ENCODE measurements at places on chromosomes 6 and 20. TPM values are rescaled to one million over a fixed set of nuclear protein-coding genes. Genes with fewer than 3 reads are reported as not detected.

The FABP7 gene
- total RNA-seq, result not detected

DNA sequence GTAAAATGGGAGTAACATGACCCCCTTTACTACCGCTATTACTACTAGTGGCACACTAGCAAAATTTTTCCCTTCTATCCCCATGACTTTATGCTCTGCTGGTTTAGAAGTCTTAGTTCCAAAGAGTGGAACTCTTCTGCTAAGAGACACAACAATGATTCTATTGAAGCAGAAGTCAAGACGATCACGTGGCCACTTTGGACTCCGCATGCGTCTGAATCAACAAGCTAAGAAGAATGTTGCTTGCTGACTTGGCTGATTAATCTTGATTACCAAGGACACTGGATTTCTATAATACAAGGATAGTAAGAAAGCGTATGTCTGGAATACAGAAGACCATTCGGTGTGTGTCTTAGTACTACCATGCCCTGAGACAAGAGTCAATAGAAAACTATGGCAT lies 244.7 kb upstream of the BTBD3 start:
- DNase-seq, result no peak

GRCh38 chr20:57612436-57612835 lies 7.8 kb downstream of the ZBP1 start:
- DNase-seq, result no peak

The OR2B6 gene
- total RNA-seq, result not detected

The SLC44A4 gene
- 10.5 TPM for total RNA-seq

DNA sequence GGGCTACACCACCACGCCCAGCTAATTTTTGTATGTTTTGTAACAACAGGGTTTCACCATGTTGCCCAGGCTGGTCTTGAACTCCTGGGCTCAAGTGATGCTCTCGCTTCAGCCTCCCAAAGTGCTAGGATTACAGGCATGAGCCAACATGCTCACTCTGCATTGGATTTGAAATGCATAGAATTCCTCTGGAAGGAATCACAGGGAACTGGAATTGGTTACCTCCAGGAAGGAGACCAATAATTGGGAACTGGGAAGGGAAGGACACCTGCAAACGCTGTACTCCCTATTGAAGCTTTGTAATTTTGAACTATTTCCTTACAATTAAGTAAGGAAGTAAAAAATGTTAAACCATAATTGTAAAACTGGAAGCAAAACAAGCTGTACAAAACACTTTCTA lies 12.3 kb upstream of the TP53INP2 start:
- DNase-seq, result peak; percentile 50

GRCh38 chr6:118644007-118644406 lies 7.4 kb downstream of the CEP85L start:
- DNase-seq, result no peak

GRCh38 chr6:137926207-137926731 lies 59.2 kb downstream of the TNFAIP3 start:
- DNase-seq, result peak; percentile 92

The FAM162B gene
- total RNA-seq, result not detected

GRCh38 chr6:30840084-30840934 lies 44.0 kb upstream of the DDR1 start:
- DNase-seq, result no peak

The METTL24 gene
- total RNA-seq, result not detected

- no peak for DNase-seq
Observed at GRCh38 chr6:15689586-15690482, 27.0 kb upstream of the DTNBP1 start.

The TGM3 gene
- total RNA-seq, result 11.8 TPM

DNA sequence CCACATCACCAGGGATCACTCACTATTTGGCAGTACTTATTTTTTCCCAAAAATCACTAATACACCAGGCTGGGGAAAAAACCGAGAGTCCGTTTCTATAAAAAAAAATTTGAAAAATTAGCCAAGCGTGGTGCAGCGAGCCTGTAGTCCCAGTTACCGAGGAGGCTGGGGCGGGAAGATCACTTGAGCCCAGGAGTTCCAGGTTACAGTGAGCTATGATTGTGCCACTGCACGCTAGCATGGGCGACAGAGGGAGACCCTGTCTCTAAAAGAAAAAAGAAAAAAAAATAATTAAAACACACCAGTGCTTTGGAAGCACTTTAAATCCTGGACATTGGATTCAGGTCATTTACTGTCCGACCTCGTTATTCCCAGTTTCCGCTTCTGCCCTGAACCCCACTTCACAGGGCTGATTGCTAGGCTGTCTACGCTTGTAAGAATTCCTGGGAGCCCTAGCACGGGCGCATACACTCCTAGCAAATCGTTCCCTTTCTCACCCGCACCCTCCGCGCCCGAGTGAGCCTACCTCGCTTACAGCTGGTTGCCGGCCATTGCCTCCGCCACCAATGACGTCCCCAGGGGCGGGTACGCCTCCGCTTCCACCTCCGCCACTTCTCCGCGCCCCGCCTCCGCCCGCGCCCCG lies at the start of gene TPMT:
Gene TPMT, minus strand, starts transcription at position 571 of the 643 bp plus-strand sequence. CDS start 5,950 bp downstream, outside the sequence.
- peak; percentile 71 for DNase-seq

- DNase-seq, result no peak
Observed at GRCh38 chr6:141403103-141403502, 729.6 kb upstream of the GJE1 start.

- no peak for DNase-seq
Observed at GRCh38 chr20:59705651-59706399, 101.5 kb downstream of the PHACTR3 start.

The TINAG gene
- total RNA-seq, result not detected

DNA sequence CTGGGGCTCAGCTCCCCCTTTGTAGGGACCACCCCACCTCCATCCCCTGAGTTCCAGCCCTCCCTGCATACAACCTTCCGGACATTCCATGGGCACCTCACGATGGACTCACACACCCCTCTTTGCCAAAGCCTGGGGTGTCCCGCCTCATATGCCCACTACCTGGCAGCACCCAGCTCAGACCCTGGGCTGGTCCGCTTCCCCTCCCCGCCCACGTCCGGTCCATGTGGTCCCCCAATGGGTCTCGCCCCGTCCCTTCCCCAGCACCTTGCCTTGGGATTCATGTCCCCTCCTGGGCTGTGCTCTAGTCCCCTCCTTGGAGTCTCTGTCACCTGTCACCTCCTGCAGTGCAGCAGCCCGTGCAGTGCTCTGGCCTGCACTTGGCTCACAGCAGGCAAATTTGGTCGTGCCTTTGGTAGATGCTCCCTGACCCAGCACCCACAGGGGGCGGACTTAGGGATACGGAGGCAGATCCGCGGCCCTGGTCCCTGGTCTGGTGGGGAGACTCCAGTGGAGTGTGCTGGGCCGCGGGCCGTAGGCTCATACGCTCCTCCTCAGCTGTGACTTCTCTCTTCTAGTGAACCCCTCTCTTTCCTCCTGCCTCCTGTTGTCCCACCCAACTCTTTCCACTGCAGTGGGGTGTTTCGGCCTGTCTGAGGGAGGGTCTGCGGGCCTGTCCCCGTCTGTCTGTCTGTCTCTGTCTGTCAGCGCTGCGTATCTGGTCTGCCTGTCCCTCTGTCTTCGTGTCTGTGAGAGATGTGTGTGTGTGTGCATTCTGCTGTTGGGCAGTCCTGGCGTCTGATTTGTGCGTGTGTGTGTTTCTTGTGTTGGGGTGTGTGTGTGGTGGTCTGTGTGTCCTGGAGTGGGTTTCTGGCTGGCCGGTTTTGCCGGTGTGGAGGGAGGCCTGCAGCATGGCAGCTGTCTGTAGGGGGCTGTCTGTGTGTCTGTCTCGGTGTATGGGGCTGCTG lies 69.5 kb downstream of the SRC start:
- no peak for DNase-seq

The TREML1 gene
- not detected for total RNA-seq

DNA sequence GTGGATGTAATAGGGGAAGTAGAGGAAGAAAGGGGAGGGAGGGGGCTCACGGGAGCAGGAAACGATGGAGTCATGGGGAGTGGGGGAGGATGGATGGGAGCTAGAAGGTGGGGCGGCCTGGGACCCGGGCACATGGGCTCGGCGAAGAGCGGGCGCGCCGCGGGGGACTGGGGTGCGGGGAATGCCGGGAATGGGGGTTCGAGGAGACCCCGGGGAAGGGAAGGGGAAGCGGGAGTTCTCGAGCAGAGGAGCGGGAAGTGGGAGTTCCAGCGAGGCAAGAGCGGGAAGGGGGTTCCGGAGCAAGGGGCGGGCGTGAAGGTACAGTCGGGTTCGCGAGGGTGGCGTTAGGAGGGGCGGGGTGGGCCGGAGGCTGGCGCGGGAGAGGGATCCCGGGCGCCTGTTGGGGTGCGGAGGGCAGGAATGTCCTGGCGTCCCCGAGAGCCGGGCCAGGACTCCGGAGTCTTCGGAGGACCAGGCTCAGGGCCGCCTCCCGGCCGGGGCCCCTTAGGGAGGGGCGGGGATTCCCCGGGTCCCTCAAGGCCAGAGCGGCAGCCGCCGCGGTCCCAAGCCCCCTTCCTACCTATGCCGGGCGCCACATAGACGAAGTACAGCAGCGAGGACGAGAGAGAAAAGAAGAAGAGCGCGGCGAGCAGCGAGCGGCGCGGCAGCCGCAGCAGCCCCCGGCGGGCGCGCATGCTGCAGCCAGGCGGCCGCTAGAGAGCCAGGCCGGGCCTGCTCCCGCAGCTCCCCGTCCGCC lies 504 bp downstream of the B4GALT5 start:
- no peak for DNase-seq

DNA sequence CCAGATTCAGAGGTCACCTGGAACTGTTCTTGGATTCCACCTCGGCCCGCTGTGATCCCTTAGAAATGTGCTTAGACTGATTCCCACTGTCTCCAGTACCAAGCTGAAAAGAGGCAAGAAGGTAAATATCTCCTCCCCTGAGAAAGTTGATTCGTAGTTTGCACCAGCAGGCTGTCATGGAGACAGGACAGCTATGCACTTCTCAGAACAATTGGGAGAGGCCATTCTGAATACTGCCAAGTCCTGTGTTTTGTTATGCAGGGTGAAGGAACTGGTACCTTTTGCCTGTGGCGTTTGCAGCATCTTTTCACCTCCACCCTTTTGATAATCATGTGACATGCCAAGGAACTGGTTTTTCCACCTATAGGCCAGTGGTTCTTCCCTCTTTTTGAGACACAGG lies 58.2 kb upstream of the RNGTT start:
- peak; percentile 53 for DNase-seq

The ANKRD66 gene
- not detected for total RNA-seq

The HLA-DPB1 gene
- not detected for total RNA-seq

DNA sequence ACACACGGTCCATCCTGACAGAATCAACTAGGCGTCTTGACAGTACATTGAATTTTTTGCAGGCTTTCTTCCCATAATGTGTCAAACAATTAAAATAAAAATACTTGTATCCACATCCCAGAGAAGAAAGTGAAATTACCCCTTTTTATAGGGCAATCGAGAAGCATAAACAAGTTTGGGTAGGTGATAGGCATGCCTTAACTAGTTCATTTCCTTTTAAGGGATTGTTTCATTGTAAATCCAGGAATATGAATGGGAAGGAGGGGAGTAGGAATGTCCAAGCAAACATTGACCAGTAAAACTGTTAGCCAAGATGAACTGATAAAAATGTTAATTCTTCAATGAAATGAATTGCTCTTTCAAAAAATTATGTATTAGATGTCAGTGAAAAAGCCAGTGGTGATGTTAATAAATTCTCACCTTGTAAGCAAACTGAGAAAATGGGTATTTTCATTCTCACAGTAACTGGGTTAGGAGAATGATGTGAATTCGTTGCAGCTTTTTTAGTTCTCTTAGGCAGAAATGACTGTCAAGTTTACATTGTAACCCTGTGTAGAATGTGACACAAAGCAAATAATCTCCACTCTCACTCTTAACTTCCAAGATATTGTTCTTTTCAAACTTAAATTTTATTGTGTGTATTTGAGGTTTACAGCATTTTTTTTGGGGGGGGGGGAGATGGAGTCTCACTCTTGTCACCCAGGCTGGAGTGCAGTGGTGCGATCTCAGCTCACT lies 31.6 kb downstream of the SASH1 start:
- peak; percentile 61 for DNase-seq

GRCh38 chr6:66198062-66198624 lies 491.1 kb upstream of the EYS start:
- DNase-seq, result no peak

- no peak for DNase-seq
Observed at GRCh38 chr6:74415056-74415455, 719.1 kb downstream of the CD109 start.

DNA sequence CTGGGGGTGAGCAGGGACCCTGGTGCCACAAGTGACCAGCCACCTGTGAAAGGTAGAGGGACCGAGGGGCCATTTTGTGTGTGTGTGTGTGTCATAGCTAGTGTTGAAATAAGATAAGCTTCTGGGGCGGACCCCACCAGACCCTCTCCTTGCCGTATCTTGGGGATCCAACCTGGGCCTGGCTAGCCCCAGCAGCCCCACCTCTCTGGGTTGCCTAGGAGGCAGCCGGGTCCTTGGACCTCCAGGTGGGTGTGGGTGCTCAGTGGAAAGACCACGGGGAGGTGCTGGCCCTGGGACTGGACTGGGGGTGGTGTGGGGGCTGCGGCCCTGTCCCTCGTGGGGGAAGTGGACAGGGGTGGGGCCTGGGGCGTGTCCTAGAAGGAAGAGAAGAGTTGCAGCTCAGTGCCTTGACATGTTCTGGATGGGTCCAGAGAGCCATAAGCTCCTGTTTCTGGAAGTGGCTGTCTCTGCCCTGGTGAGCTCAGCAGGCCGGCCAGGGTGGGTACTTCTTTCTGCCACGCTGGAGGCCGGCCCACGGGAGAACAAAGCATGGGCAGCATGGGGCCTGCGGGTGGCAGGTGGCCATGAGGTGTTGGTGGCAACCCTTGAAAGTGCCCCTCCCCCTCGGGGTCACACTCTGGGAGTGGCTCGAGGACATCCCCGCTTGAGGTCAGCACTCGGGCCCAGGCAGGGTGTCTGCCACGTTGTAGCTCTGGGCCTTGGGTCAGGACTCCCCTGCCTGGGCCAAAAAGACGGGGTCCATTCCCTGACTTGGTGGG lies 8.4 kb downstream of the RBBP8NL start:
- DNase-seq, result no peak

The SIRPG gene
- not detected for total RNA-seq

GRCh38 chr6:14265049-14266021 lies 147.8 kb downstream of the CD83 start:
- DNase-seq, result no peak

GRCh38 chr6:133973109-133973971 lies 20.3 kb downstream of the TBPL1 start:
- DNase-seq, result peak; percentile 55

DNA sequence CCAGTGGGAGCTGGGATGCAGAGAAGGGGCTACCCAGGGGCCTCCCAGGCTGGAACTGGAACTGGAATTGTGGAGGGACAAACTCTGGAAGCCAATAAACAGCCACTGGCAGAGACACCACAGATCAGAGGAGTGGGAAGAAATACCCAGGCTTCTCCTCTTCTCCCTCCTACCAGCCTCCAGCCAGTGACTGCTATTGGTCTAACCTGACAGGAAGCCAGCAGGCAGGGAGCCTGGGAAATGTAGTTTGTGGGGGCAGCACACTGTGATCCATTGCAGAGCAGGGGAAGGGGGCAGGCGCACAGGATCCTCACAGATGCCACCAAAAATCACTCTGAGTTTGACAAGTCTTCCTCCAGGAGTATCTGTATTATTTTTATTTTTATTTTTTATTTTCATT lies 12.1 kb upstream of the MLN start:
- DNase-seq, result no peak

The FAXC gene
- total RNA-seq, result 3.2 TPM

The UBD gene
- total RNA-seq, result not detected

All from bronchial epithelial cell (primary cell).